ENCODE measurements at places on chromosomes 5 and 9. TPM values are rescaled to one million over a fixed set of nuclear protein-coding genes. Genes with fewer than 3 reads are reported as not detected.

DNA sequence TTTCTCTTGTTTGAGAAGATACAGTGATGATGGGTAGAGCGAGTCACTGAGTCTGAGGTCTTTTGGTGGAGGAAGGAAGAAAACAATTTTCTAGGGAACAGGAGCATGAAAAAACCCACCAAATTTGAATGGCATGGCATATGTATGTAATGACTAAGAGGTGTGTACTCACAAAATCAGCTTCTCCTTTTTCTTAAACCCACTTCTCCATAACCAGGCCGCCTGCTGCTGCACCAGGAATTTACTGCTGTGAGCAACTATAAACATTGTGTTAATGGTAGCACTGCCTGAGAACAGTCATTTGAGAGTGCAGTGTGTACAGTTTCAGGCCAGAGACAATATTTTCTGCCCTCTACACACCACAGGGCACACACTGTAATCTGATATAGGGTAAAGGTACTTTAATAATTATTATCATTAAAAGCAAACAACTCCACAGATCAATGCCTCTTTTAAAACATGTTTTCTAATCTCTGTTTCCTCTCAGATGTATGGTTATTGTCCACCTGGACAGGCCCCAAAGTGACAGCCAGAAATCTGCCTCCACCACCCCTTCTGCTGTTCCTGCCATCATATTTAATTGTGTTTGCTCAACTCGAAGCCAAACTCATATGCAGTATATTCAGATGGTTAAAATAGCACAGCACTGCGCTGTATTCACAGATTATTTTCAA, 241.6 kb downstream of the KIAA0825 start:
- no peaks in the 10 kb centered on the region for H3K27me3 ChIP-seq
- no peak overlapping the region for H3K27ac ChIP-seq
- no peak overlapping the region for H3K4me3 ChIP-seq
- H3K4me1 ChIP-seq, result no peaks in the 10 kb centered on the region

GRCh38 chr5:172648755-172649154, 7.7 kb downstream of the NEURL1B start:
- H3K27me3 ChIP-seq, result no peaks in the 10 kb centered on the region
- no peak overlapping the region for H3K4me3 ChIP-seq
- no peak overlapping the region for H3K27ac ChIP-seq
- peaks cover 44% of the 10 kb centered on the region for H3K4me1 ChIP-seq
- peaks cover 9% of the 10 kb centered on the region for H3K36me3 ChIP-seq
- DNase-seq, result no peak

GRCh38 chr9:90925581-90926257, 124.1 kb downstream of the SYK start:
- peaks cover 9% of the 10 kb centered on the region for H3K27me3 ChIP-seq
- H3K4me1 ChIP-seq, result peaks cover 4% of the 10 kb centered on the region
- no peak for DNase-seq
- H3K4me3 ChIP-seq, result no peak overlapping the region
- no peaks in the 10 kb centered on the region for H3K36me3 ChIP-seq
- no peak overlapping the region for H3K27ac ChIP-seq

The DOCK2 gene
- total RNA-seq, result 108 TPM

DNA sequence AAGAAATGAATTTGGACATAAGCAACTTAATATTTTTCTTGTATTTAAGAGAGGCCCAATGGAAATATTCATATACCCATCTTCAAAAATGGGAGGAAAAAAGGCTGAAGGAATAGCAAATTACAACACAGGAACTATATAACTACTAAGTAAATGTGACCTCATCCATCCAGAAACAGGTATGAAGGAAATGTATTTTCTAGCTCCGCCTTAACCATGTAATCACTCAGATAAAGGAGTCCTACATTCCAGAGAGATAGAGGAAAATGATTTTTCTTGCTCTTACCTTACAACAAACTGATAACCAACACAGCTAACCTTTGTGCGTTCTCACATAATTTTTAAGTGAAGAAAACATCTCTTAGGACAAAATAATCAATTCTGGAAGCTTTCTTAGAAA, 96.5 kb downstream of the NR6A1 start:
- H3K4me1 ChIP-seq, result peaks cover 10% of the 10 kb centered on the region
- DNase-seq, result no peak
- H3K36me3 ChIP-seq, result no peaks in the 10 kb centered on the region
- H3K27me3 ChIP-seq, result no peaks in the 10 kb centered on the region
- no peak overlapping the region for H3K27ac ChIP-seq

- H3K27me3 ChIP-seq, result no peaks in the 10 kb centered on the region
- H3K27ac ChIP-seq, result no peak overlapping the region
- H3K36me3 ChIP-seq, result peaks cover 87% of the 10 kb centered on the region
- no peak for DNase-seq
- no peak overlapping the region for H3K4me3 ChIP-seq
These were observed 1.8 kb downstream of the DND1 start for GRCh38 chr5:140671472-140672125.

- no peak overlapping the region for H3K4me3 ChIP-seq
- no peaks in the 10 kb centered on the region for H3K36me3 ChIP-seq
- no peaks in the 10 kb centered on the region for H3K4me1 ChIP-seq
- no peak overlapping the region for H3K27ac ChIP-seq
These were observed 418.3 kb downstream of the CDH10 start for GRCh38 chr5:24226479-24226878.

- DNase-seq, result no peak
- no peaks in the 10 kb centered on the region for H3K27me3 ChIP-seq
- no peak overlapping the region for H3K4me3 ChIP-seq
- no peaks in the 10 kb centered on the region for H3K36me3 ChIP-seq
- no peak overlapping the region for H3K27ac ChIP-seq
These were observed 60.3 kb upstream of the EPB41L4A start for GRCh38 chr5:112479418-112479817.

The CFAP157 gene
- total RNA-seq, result 25.9 TPM

All from lower lobe of right lung (tissue), 2 donors.